GM12878 (cell line): ENCODE measurements at places on chromosomes 6 and 20. TPM values are rescaled to one million over a fixed set of nuclear protein-coding genes. Genes with fewer than 3 reads are reported as not detected.

DNA sequence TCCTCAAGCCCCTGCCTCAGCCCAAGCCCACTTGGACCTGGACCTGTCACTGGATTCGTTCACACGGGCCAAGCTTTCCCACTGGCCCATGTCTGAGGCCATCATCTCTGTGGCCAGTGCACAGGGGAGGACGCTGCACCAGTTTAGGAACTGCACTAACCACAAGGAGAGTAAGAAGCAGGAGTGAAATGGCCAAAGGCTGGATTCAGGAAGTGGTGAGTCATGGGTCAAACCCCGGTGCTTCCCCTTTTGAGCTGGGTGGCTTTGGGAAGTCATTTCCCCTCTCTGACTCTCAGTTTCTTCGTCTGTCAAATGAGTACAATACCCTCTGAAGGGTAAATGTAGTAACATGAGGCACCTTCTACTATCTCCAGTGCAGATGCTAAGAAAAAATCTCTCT is 87.9 kb downstream of the CD40 start:
- no peaks in the 10 kb centered on the region for H3K36me3 ChIP-seq
- H3K27me3 ChIP-seq = peaks cover 4% of the 10 kb centered on the region
- H3K4me1 ChIP-seq = peaks cover 13% of the 10 kb centered on the region
- H3K27ac ChIP-seq = no peak overlapping the region

DNA sequence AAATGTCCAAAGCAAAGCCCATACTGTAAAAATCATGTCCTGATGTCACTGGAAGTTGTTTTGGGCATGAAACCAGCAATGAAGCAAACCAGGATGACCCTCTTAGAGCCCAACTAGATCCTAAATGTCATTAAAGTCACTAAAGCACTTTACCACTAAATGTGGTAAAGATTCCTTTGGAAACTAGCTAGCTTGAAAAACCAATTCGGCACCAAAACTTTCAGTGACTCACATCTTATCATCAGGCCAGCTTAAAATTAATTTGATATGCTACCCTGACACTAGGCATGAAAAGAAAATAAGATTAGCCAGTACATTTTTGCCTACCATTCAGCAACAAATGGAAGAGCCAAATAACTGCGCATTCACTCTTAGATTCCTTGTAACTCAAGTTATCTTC is 145.8 kb downstream of the PACRG start:
- H3K36me3 ChIP-seq = no peaks in the 10 kb centered on the region
- H3K27ac ChIP-seq = no peak overlapping the region
- H3K27me3 ChIP-seq = no peaks in the 10 kb centered on the region
- H3K4me3 ChIP-seq = no peak overlapping the region
- H3K4me1 ChIP-seq = no peaks in the 10 kb centered on the region

GRCh38 chr20:62872184-62872847 is 10.7 kb upstream of the TCFL5 start:
- DNase-seq = no peak
- no peak overlapping the region for H3K27ac ChIP-seq
- H3K36me3 ChIP-seq = no peaks in the 10 kb centered on the region
- H3K4me3 ChIP-seq = no peak overlapping the region

The RAB44 gene
- total RNA-seq = 0.05 TPM in 1 of 2 replicates, not detected in the other

GRCh38 chr20:63065911-63066310 is 59.1 kb upstream of the BHLHE23 start:
- H3K36me3 ChIP-seq = no peaks in the 10 kb centered on the region
- DNase-seq = no peak
- H3K27me3 ChIP-seq = no peaks in the 10 kb centered on the region
- no peak overlapping the region for H3K4me3 ChIP-seq
- no peak overlapping the region for H3K27ac ChIP-seq

The TCP11 gene
- not detected in 2 replicates for total RNA-seq

The RIPOR2 gene
- 37.9 and 41.1 TPM in 2 replicates for total RNA-seq

DNA sequence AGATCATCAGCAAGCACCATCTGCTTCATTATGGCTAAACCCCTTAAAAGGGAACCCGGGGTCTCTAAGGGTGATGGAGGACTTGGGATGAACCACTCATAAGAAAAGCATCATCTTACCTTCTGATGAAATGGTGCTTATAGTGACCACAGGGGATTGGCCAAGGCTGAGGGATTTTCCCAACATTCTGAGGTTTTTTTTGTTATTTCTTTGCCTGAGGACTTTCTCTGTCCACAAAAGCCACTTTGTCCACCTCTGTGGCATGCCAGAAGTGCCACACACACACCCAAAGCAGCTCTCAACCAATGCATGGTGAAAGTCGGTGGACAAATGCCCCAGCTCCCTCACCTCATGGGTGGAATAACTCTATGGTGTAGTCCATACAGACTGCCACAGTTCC is 79.3 kb upstream of the TOP1 start:
- no peak overlapping the region for H3K27ac ChIP-seq
- H3K4me1 ChIP-seq = no peaks in the 10 kb centered on the region
- no peaks in the 10 kb centered on the region for H3K36me3 ChIP-seq
- H3K4me3 ChIP-seq = no peak overlapping the region
- no peak for DNase-seq
- no peaks in the 10 kb centered on the region for H3K27me3 ChIP-seq

- no peaks in the 10 kb centered on the region for H3K4me1 ChIP-seq
- no peak overlapping the region for H3K27ac ChIP-seq
- DNase-seq = no peak
- H3K36me3 ChIP-seq = no peaks in the 10 kb centered on the region
- H3K27me3 ChIP-seq = no peaks in the 10 kb centered on the region
Observed at GRCh38 chr20:19095762-19096161, 116.7 kb upstream of the SLC24A3 start.

GRCh38 chr6:169829786-169830185 is 78.4 kb downstream of the ERMARD start:
- no peak overlapping the region for H3K4me3 ChIP-seq
- no peak for DNase-seq

The TENT5A gene
- total RNA-seq = 0.41 and 0.48 TPM in 2 replicates

DNA sequence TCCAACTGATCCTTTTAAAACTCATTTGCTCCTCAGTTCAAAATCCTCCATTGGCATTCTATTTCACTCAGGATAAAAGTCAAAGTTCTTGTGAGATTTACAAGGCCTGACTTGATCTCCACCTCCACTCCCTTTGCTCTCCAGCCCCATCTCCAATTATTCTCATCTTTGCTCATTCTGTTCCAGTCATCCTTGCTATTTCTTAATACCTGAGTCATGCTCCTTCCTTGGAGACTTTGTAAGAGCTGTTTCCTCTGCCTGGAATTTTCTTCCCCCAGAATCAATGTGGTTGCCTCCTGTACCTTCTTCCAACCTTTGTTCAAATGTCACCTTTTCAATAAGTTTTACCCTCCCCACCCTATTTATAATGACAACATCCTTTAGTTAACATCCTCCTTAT is 373.5 kb downstream of the HTR1B start:
- no peaks in the 10 kb centered on the region for H3K36me3 ChIP-seq
- DNase-seq = no peak
- no peak overlapping the region for H3K4me3 ChIP-seq
- H3K27me3 ChIP-seq = no peaks in the 10 kb centered on the region
- H3K27ac ChIP-seq = no peak overlapping the region
- no peaks in the 10 kb centered on the region for H3K4me1 ChIP-seq

GRCh38 chr6:40170856-40171255 is 236.6 kb upstream of the MOCS1 start:
- H3K4me1 ChIP-seq = no peaks in the 10 kb centered on the region
- H3K27ac ChIP-seq = no peak overlapping the region
- no peaks in the 10 kb centered on the region for H3K27me3 ChIP-seq

DNA sequence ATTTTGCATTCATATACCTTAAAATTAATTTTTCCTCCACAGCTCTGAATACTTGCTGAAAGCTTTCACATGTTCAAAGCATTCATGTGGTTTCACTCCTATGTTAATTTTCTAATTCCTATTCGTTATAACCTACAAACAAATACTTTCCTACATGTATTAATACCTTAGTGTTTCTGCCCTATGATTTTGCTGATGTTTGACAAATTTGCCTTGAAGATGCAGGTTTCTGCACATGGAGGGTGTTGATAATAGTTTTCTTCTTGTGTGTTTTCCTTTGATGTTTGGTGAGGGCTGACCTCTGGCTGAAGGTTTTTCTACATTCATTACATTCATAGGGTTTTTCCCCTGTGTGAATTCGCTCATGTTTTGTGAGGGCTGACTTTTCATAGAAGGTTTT is 49.3 kb upstream of the ELMO2 start:
- no peak overlapping the region for H3K4me3 ChIP-seq
- no peak for DNase-seq
- no peaks in the 10 kb centered on the region for H3K27me3 ChIP-seq
- no peaks in the 10 kb centered on the region for H3K4me1 ChIP-seq

DNA sequence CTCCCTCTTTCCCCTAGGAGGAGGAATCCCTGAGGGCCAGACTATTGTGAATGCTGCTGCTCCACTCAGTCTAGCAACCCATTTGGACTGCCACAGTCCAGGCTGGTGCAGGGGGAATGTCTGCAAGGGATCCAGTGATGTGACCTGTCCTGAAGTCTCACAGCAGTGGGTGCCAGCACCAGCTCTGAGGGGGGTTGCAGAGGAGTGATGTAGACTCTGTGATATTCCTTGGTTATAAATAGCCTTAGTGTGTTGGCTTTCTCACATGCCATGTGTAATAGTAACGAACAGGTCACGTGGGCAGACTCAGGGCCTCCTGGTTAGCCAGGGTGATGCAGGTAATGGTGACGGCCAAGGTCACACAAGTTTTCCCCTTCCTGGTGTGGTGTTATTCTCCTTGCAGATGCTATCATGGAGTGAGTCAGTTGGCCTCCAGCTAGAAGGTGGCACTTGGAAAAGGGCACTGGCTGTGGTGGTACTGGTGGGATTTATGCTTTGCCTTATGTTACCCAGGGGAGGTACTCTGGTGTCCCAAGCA is 404.4 kb downstream of the UTRN start:
- H3K36me3 ChIP-seq = no peaks in the 10 kb centered on the region; the same call in 1 of the 2 replicates
- no peaks in the 10 kb centered on the region for H3K27me3 ChIP-seq
- H3K4me1 ChIP-seq = no peaks in the 10 kb centered on the region

GRCh38 chr6:150201772-150202329 is 59.0 kb downstream of the PPP1R14C start:
- no peaks in the 10 kb centered on the region for H3K36me3 ChIP-seq
- H3K27me3 ChIP-seq = no peaks in the 10 kb centered on the region; the same call in 1 of the 2 replicates
- H3K4me1 ChIP-seq = no peaks in the 10 kb centered on the region
- H3K27ac ChIP-seq = no peak overlapping the region
- DNase-seq = no peak

- no peaks in the 10 kb centered on the region for H3K27me3 ChIP-seq
- H3K36me3 ChIP-seq = peaks cover 4% of the 10 kb centered on the region
- no peak overlapping the region for H3K4me3 ChIP-seq
- H3K27ac ChIP-seq = no peak overlapping the region
Observed at GRCh38 chr20:44594730-44595129, 12.4 kb downstream of the PKIG start.

The MUC22 gene
- 0.03 TPM in 1 of 2 replicates, not detected in the other for total RNA-seq

DNA sequence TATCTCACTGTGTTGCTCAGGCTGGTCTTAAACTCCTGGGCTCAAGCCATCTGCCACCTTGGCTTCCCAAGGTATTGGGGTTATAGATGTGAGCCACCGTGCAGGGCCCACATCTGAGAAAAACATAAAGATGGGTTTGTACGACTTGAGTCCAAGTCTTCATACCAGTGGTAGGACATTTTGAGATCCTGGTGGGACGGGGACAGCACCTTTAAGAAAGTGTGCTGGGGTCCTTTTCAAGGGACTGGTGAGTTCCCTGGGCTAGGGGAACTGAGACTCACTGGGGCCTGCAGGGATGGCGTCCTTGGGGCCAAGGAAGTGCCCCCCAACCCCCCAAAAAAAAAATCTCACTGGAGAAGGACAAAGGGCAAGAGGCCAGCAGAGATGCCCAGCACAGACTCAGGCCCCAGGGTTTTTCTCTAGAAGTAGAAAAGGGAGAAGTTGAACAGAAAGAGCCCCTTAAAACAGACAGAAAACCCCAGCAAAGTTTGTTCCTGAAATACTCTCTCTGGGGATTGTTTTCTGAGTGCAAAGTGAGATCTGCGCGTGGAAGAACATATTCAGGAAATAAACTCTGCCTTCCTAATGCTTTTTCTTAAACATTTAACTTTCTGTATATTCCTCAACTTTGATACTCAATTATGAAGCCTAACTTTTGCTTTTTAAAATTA is 10.7 kb downstream of the OSBPL2 start:
- H3K4me3 ChIP-seq = no peak overlapping the region
- H3K4me1 ChIP-seq = no peaks in the 10 kb centered on the region
- H3K27me3 ChIP-seq = no peaks in the 10 kb centered on the region
- H3K36me3 ChIP-seq = no peaks in the 10 kb centered on the region; the same call in none of the 2 replicates
- DNase-seq = no peak

GRCh38 chr20:2122936-2123335 is 21.3 kb downstream of the STK35 start:
- no peaks in the 10 kb centered on the region for H3K27me3 ChIP-seq
- no peaks in the 10 kb centered on the region; the same call in none of the 2 replicates for H3K4me1 ChIP-seq
- no peak overlapping the region for H3K27ac ChIP-seq

GRCh38 chr6:20810727-20811108 is 276.5 kb downstream of the CDKAL1 start:
- H3K27ac ChIP-seq = no peak overlapping the region
- H3K4me3 ChIP-seq = no peak overlapping the region
- H3K27me3 ChIP-seq = no peaks in the 10 kb centered on the region
- no peak for DNase-seq
- no peaks in the 10 kb centered on the region for H3K36me3 ChIP-seq
- H3K4me1 ChIP-seq = no peaks in the 10 kb centered on the region

The COL20A1 gene
- not detected in 2 replicates for total RNA-seq

GRCh38 chr6:146870760-146871159 is 272.0 kb downstream of the ADGB start:
- no peak overlapping the region for H3K4me3 ChIP-seq
- no peaks in the 10 kb centered on the region for H3K4me1 ChIP-seq
- no peak for DNase-seq
- no peaks in the 10 kb centered on the region for H3K36me3 ChIP-seq

The VGLL2 gene
- not detected in 2 replicates for total RNA-seq
